A549 (cell line): ENCODE measurements at places on chromosomes 5 and 9. TPM values are rescaled to one million over a fixed set of nuclear protein-coding genes. Genes with fewer than 3 reads are reported as not detected.

The ATOSB gene
- polyA plus RNA-seq: 10.8 to 14.0 TPM (median 11.6 TPM) in 3 replicates

DNA sequence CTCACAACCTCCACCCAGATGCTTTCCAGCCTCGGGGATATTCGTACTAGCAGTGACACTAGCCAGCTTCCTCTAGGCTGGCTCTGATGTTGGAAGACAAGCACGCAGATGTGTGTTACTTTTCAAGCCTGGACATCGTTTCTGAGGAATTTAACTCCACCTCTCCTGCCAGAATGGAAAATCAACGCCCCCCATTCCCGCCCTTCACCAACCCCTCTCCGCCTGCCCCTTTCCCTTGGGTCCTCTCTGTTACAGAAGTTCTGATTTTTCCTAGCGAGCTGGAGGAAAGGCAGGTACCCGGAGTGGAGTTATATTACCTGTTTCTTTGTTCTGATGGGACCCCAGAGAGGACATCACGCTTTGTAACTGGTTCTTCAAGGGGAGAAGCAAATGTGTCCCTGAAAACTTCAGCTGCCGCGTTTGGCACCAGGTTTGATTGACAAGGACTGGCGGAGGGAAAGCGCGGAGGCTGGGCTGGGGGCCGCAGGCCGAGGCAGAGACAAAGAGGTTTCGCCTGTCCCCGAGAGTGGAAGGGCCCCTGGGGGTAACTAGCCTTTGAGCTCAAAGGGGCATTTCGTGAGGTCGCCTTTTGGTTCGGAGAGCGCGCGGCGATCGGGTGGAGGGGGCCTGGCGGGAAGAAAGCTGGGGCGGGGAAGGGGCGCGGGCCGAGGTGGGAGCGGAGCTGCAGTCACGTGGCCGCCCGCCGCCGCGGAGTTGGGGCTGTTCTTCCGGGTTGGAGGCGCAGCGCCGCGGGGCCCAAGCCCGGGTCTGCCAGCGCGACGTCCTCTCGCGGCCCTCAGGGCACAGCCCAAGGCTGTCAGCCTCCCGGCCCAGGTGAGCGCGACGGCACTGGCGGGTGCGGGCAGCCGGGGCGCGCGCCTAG is at the start of gene NNT:
Gene NNT (plus strand): TSS at position 720 of the 883 bp plus-strand sequence. CDS start 6,016 bp downstream, outside the sequence.
- peak; percentile 40 for DNase-seq

DNA sequence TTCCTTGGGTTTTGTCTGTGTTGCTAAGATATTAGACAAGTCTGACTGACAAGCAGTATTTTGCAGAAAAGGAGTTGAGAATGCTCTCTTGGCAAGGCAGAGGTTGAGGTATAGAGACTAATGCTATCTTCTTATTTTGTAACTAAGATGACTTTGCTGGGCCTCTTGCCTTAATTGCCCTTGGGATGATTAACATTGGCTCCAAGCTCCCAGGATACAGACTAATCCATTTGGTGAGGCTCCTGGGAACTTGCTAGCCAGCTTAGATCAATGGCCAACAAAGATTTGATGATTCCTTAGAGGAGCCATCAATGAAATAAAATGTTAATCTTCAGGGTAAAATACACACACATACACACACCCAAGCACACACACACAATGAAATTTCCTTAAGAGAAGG is 28.7 kb upstream of the AP3B1 start:
- DNase-seq: no peak

The PFN3 gene
- polyA plus RNA-seq: not detected in 3 replicates

- DNase-seq: peak; percentile 93
Measured at GRCh38 chr5:82165740-82166530, 112.2 kb downstream of the RPS23 start.

DNA sequence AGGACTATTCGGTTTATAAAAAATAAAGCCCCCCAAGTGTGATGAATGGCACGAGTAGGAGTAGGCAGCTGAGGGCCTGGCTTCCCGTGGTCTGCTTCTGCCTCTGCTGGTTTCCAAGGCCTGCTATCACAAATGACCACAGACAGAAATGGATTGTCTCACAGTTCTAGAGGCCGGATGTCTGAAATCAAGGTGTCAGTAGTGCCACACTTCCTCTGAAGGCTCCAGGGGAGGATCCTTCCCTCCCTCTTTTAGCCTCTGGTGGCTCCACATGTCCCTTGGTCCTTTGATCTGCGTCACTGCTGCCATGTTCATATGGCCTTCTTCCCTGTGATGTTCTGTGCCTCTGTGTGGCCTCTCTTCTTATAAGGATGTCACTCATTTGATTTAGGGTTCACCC is 15.1 kb downstream of the PRKACG start:
- DNase-seq: no peak
